ENCODE measurements at places on chromosomes 5 and 9.

DNA sequence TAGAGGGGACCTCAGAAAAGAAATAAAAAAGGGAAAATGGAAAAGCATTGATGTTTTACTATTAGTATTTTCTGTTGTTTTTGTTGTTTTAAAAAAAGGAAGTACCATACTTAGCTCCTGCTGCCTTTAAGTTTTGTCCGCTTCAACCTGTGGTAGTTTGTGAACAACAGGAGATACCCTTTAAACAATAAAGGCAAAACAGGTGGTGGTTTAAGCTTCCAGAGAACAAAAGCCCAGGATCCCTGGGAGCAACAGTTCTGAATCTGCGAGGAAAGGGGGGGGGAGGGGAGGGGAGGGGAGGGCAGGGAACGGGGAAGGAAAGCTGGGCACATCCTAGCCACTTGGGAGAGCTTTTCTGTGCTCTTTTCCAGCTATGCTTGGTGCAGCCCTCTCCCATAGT is 2.1 kb upstream of the PSIP1 start:
- no peak for DNase-seq

DNA sequence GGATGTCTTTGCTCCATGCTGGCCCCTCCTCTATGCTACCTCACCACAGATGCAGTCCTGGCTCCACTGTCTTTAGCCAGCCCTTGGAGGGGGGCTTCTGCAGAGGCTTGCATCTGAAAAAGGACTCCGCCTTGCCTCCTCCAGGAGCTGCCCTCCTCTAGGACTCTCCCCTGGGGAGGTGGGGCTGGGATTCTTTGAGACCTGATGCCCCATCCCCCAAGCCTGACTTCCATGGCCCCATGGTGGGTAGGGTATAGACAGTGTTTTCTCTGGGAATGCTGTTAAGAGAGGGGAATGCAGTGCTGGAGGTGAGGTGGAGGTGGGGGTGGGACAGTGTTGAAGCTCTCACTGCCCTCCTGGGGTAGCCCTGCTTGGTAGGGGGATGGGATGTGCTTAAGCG is 14.3 kb downstream of the JADE2 start:
- DNase-seq, result no peak

- DNase-seq, result no peak
Observed at GRCh38 chr5:475704-476101, 32.7 kb downstream of the EXOC3 start.

- DNase-seq, result no peak
Observed at GRCh38 chr5:59665086-59665831, 228.3 kb downstream of the PDE4D start.

DNA sequence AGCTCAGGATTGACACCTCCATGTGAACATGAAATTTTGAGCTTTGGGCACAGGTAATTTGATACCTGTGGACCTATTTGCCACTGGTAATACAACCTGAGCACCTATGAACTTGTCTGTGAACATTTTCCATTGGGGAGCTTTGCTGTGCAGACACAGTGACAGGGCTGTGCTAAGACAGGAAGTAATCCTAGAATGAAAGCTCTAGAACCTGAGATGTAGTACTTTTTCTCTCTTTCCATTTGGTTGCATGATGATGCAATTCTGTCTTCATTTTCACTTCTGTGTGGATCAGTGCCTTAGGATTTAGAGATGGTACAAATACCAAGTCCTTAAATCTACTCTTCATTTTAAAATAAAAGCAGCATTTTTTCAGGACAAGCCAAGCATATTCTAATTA is 216.9 kb downstream of the NR3C1 start:
- no peak for DNase-seq

- no peak for DNase-seq
Observed at GRCh38 chr5:159657771-159658170, 258.5 kb upstream of the ADRA1B start.

DNA sequence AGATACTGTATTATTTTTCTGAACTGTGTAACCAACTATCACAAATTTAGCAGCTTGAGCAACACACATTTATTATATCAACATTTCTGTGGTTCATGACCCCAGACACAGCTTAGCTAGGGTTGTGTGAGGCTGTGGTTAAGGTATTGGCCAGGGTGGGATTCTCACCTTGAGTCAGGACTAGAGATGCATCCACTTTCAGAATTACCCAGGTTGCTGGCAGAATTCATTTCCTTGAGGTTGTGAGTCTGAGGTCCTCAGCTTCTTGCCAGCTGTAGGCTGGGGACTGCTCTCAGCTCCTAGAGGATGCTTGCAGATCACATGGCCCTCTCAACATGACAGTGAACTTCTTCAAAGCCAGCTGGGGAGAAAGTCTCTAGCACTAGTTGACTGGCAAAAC is 122.5 kb upstream of the RASGRF2 start:
- no peak for DNase-seq

DNA sequence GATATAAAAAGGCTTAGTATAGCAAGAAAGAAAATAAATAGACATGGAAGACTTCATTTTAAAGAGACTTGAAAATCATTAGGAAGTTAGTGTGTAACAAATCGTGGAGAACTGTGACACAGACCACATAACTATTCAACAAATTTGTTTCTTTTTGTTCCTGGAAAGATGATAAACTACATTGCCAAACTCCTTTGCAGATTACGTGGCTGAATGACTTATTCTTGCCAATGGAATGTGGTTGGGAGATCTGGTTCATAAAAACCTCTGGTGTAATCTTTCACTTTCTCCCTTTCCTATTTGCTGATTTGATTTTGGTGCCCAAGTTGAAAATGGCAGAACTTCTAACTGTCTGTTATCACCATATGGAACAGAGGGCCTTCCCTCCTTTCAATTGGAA is 328.9 kb upstream of the MEF2C start:
- peak; percentile 95 for DNase-seq

DNA sequence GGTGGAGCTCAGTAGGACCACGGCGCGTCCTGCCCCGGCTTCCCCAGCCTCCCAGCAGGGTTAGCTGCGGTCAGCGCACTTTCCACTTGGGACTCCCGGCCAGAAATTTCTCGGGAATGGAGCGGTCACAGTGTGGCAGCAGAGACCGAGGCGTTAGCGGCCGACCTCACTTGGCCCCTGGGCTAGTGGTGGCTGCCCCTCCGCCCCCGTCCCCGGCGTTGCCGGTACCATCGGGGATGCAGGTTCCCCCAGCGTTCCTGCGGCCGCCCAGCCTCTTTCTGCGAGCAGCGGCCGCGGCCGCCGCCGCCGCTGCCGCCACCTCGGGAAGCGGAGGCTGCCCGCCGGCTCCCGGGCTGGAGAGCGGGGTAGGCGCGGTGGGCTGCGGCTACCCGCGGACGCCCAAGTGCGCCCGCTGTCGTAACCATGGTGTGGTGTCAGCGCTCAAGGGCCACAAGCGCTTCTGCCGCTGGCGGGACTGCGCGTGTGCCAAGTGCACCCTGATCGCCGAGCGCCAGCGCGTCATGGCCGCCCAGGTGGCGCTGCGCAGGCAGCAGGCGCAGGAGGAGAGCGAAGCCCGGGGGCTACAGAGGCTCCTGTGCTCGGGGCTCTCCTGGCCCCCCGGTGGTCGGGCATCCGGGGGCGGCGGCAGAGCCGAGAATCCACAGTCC is 460 bp downstream of the DMRTA1 start:
- DNase-seq, result peak; percentile 35

DNA sequence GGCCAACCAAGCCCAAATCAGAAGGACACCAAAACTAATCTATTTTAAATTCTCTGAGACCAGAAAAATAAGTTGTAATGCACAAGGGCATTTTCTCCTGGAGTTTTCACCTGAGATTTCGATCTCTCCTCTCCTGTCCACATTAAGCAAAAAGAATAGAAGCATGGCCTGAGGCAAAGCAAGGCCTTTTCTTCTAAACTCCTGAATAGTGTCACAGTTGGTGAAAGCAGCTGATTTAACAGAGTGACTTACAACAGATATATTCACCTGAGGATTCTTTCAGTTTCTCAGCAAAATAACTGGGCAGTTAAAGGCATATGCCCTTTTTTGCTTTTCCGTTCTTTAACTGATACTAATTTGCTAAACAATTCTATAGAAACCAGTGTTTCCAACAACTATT is 547.7 kb downstream of the EFNA5 start:
- no peak for DNase-seq

DNA sequence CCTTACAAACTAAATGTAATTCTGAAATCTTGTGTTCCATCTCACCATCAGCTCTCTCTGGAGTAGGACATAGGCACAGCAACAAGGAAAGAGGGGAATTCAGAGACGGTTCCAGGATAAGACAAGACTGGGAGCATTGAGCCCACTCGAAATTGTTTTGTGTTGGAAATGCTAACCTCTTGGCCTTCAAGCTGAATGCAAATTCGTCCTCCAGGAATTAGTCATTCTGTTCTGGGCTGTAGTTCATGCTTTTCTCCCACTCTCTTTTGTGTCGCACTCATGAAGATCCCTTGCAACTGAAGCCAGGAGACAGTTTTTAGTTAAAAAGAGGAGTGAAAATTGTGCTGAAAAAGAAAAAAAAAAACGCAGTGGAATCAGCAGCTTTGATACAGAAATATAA is 121.7 kb upstream of the SEMA6A start:
- no peak for DNase-seq

DNA sequence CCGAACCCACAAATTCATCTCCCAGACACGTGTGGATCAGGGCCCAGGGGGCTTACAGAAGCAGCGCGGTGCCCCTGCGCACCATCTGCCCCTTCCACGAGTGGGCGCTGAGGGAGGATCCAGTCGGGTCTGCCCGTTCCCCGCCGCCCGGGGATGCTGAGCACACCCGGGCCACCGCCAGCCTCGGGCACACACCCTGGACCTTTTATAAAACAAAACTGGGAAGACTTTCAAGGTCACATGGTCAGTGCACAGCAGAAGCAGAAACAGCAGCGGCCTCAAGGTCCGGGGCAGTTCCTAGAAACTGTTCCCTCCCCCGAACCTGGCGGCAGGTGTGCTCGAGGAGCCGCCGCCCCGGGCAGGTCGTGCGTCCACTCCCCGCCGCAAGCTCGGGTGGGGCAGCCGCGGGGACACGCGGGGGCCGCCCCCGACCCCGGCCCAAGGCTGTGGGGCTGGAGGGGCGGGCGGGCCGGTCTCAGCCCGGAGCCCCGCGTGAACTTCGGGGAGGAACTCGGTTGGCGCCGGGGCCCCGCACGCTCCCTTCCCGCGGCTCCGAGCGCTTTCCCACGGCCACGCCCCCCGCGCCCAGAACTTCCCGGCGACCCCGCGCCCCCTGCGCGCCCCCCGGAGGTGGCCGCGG is 633 bp upstream of the PPP1R26 start:
- DNase-seq, result no peak

- DNase-seq, result peak; percentile 82
Observed at GRCh38 chr9:72579190-72579589, 57.8 kb downstream of the TMC1 start.

- DNase-seq, result no peak
Observed at GRCh38 chr5:127423173-127423798, 94.2 kb upstream of the PRRC1 start.

GRCh38 chr5:757346-757930 is 27.1 kb downstream of the ZDHHC11B start:
- no peak for DNase-seq

GRCh38 chr5:95723632-95724369 is 7.3 kb upstream of the RHOBTB3 start:
- peak; percentile 58 for DNase-seq
